H1 (cell line): ENCODE measurements at places on chromosomes 6 and 20. TPM values are rescaled to one million over a fixed set of nuclear protein-coding genes. Genes with fewer than 3 reads are reported as not detected.

- DNase-seq = no peak
- H3K36me3 ChIP-seq = no peaks in the 10 kb centered on the region
Observed at GRCh38 chr6:76495909-76496308, 423.4 kb upstream of the IMPG1 start.

GRCh38 chr6:149216459-149216858 is 101.1 kb upstream of the TAB2 start:
- H3K27ac ChIP-seq = no peak overlapping the region
- no peak for DNase-seq
- no peaks in the 10 kb centered on the region for H3K27me3 ChIP-seq
- peaks cover 5% of the 10 kb centered on the region for H3K4me1 ChIP-seq

GRCh38 chr20:20070871-20071726 is 18.8 kb downstream of the CFAP61 start:
- H3K27ac ChIP-seq = no peak overlapping the region
- H3K4me1 ChIP-seq = no peaks in the 10 kb centered on the region
- no peaks in the 10 kb centered on the region for H3K27me3 ChIP-seq
- no peak for DNase-seq
- H3K4me3 ChIP-seq = no peak overlapping the region

- no peak overlapping the region for H3K4me3 ChIP-seq
- DNase-seq = no peak
- no peaks in the 10 kb centered on the region for H3K27me3 ChIP-seq
- H3K36me3 ChIP-seq = peaks cover 8% of the 10 kb centered on the region
- H3K27ac ChIP-seq = no peak overlapping the region
- no peaks in the 10 kb centered on the region for H3K4me1 ChIP-seq
Observed at GRCh38 chr20:62285722-62286121, 17.1 kb upstream of the ADRM1 start.

- no peaks in the 10 kb centered on the region for H3K27me3 ChIP-seq
- H3K27ac ChIP-seq = no peak overlapping the region
- no peak for DNase-seq
- H3K4me3 ChIP-seq = no peak overlapping the region
- H3K4me1 ChIP-seq = no peaks in the 10 kb centered on the region
Observed at GRCh38 chr20:4780245-4780644, 58.5 kb downstream of the PRND start.

The MYMX gene
- 4.7 and 5.2 TPM in 2 replicates for total RNA-seq

DNA sequence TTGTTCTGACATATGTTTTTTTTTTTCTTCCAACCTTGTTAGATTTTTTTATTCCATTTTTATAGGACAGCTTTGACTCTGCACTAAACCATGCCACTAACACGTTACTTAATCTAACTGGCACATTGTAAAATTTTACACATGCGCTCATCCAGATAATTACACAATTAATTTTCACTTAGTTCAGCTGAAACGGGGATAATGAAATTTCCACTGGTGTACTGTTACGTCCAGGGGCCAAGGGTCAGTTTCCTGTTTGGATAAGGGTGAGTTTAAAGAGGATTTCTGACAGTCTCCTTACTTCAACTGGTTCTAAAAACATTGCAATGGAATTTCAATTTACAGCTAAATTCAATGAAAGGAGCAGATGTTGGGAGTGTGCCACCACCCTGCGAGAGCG is 221.8 kb upstream of the CEP162 start:
- H3K36me3 ChIP-seq = no peaks in the 10 kb centered on the region
- H3K4me1 ChIP-seq = peaks cover 3% of the 10 kb centered on the region; the same call in 1 of the 2 replicates
- DNase-seq = no peak
- H3K27ac ChIP-seq = no peak overlapping the region

- no peak overlapping the region for H3K27ac ChIP-seq
- no peak overlapping the region for H3K4me3 ChIP-seq
- H3K36me3 ChIP-seq = no peaks in the 10 kb centered on the region
- no peaks in the 10 kb centered on the region for H3K4me1 ChIP-seq
- H3K27me3 ChIP-seq = no peaks in the 10 kb centered on the region
Observed at GRCh38 chr6:99091985-99092384, 144.2 kb upstream of the FBXL4 start.

DNA sequence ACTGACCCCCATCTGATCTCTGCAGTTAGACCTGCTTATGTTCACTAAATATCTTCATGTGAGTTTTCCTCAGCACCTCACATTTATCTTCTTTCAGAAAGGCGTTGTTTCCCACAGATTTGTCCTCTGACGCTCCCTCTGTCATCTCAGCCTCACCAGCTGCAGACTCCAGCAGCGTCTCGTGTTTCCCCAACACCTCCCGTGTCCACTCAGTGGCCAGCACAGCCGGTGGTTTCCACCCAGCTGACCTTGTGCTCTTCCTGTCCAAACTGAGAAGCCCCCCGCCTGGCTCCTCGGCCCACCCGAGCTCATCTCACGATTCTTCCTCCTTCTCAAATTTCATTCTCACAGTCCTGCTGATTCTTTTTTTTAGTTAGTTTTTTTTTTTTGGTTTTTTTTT is 12.5 kb downstream of the ERMARD start:
- H3K27me3 ChIP-seq = no peaks in the 10 kb centered on the region
- H3K4me1 ChIP-seq = no peaks in the 10 kb centered on the region
- peaks cover 5% of the 10 kb centered on the region for H3K36me3 ChIP-seq

DNA sequence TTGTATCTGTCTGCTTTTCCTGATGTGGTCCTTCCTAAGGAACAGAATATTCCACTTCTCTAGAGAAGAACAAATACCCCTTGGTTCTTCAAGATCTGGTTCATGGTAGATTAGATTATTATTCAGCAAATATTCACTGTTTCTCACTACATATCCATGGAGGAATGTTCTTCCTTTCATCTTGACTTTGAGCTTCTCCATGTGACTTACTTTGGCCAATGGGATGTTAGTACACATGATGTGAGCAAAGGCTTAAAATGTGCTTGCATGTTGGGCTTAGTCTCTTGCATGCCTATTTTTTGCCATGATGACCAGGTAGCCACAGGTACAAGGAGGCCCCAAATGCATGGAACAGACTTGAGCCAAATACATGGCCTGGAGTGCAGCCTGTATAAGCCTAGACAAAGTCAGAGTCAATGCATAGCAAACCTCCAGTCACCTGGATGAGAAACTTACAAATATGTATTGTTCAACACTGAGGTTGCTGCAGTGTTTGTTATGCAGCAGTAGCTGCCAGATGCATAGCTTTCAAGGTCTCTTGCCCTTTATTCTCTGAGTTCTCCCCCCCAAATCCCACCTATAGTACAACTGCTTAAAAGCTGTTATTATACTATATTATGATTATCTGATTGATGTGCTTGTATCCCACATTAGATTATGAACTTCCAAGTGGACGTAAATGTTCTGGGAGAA is 50.0 kb upstream of the CHD6 start:
- no peaks in the 10 kb centered on the region for H3K4me1 ChIP-seq
- H3K36me3 ChIP-seq = no peaks in the 10 kb centered on the region
- no peak overlapping the region for H3K27ac ChIP-seq
- H3K27me3 ChIP-seq = no peaks in the 10 kb centered on the region
- DNase-seq = no peak

The UST gene
- 31.9 and 34.5 TPM in 2 replicates for total RNA-seq

- H3K27ac ChIP-seq = no peak overlapping the region
- DNase-seq = no peak
- H3K36me3 ChIP-seq = no peaks in the 10 kb centered on the region
- no peak overlapping the region for H3K4me3 ChIP-seq
- peaks cover 21% of the 10 kb centered on the region for H3K4me1 ChIP-seq
Observed at GRCh38 chr20:24746351-24746685, 202.8 kb upstream of the CST7 start.

The COL19A1 gene
- not detected in 2 replicates for total RNA-seq

DNA sequence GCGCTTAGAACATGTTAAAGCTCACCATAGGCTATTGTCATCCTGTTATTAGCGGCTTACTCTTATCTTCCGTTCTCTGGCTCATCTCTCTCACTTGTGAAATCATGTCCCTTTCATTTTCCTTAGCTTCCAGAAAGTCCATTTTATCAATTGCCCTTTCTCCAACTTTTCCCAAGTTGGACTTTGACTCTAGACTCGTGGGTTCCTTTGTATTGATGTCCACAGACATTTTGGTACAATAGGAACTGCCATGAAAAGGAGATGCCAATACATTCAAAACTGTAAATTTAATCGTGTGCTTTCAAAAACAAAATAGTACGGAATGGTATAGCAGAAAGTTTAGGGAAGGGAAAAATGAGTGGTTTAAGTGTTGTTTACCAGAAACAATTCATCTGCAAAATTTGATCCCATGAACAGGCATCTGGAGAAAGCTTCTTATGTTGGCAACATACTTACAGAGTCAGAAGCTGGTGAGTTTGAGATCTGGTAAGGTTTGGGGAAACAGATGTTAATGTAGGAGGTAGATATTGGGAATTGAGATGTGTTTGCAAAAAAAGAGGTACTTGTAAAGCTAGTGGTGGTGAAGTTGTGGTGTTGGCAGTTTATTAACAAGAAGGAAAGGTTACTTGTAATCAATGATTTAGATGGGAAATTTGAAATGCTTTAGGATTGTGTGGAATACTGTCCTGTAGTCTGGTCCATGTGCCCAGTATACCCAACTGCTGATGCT is 10.2 kb upstream of the HIVEP1 start:
- H3K4me3 ChIP-seq = no peak overlapping the region
- H3K27me3 ChIP-seq = no peaks in the 10 kb centered on the region
- DNase-seq = no peak
- H3K27ac ChIP-seq = no peak overlapping the region

The NELFE gene
- 71.1 and 71.5 TPM in 2 replicates for total RNA-seq

- peaks cover 9% of the 10 kb centered on the region for H3K4me1 ChIP-seq
- DNase-seq = no peak
- H3K27me3 ChIP-seq = no peaks in the 10 kb centered on the region
Observed at GRCh38 chr6:127453845-127454619, 5.2 kb downstream of the KIAA0408 start.

The RNF5 gene
- total RNA-seq = 90.0 and 90.3 TPM in 2 replicates

DNA sequence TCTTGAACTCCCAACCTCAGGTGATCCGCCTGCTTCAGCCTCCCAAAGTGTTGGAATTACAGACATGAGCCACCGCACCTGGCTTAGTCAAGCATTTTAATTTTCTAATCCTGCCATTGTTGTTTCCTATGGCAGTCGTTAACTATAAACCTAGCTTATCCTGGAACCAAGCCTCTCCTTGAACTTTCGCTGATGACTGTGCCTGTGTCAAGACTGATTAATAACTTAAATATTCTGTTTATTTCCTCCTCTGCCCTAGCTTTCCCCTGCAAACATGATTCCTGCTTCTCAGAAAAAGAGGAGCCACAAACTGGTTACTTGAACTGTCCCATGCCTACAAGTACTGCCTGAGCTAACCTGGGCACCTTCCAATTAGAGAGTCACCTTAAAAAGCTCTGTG is 1.5 kb downstream of the VNN1 start:
- DNase-seq = no peak
- H3K27ac ChIP-seq = no peak overlapping the region
- H3K36me3 ChIP-seq = no peaks in the 10 kb centered on the region
- no peak overlapping the region for H3K4me3 ChIP-seq

The PGC gene
- not detected in 2 replicates for total RNA-seq

DNA sequence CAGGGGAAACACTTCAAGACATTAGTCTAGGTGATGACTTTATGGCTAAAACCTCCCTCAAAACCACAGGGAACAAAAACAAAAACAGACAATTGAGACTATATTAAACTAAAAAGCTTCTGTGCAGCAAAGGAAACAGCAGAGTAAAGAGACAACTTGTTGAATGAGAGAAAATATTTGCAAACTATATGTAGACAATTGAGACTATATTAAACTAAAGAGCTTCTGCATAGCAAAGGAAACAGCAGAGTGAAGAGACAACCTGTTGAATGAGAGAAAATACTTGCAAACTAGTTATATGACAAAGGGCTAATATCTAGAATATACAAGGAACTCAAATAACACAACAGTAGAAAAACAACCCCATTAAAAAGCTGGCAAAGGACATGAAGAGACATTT is 136.4 kb downstream of the IBTK start:
- no peaks in the 10 kb centered on the region for H3K4me1 ChIP-seq
- H3K36me3 ChIP-seq = no peaks in the 10 kb centered on the region
- DNase-seq = no peak

The ENPP4 gene
- total RNA-seq = 4.2 and 4.4 TPM in 2 replicates
